EH (cell line): ENCODE measurements at places on chromosomes 13 and 19.

- DNase-seq: no peak
These were observed 1551.1 kb downstream of the EFNB2 start for GRCh38 chr13:104984296-104984818.

- no peak for DNase-seq
These were observed 36.4 kb upstream of the CALM3 start for GRCh38 chr19:46564701-46565100.

DNA sequence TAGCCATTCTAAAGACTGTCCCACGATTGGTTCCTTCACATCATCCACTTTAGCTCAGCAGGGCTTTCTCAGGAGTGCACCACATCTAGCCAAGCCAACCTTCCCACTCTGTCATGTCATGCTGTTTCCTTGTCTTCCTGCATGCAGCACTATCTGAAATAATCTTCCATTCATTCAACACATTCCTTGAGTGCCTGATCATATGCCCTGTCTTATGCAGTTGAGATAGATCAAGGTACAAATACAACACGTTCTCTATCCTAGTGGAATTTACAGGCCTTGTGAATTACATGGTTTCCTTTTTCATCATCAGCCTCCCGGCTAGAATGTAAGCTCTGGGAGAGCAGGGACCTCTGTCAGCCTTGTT lies 6.8 kb upstream of the MRPS31 start:
- peak; percentile 40 for DNase-seq

DNA sequence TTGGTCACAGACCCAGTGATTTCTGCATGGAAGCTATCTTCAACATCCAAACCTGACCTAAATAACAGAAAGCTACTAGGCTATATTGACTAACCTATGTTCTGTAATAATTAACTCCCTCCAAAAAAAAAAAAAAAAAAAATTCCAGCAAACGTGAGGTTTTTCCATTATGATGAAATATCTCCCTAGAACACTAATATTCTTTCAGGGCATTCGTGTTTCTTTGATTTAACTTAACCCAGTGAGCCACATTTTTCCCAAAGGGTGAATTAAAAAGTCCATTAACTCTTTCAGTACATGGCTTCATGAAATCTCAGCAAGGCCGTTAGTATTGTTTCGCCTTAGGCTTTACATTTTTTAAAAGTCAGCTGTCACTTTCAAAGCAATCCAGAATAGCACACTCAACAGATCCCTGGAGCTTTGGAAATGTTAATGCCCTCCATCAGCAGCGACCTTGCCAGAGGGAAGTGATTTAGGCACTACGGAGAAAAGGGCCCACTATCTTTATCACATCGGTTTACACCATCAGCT lies 175.8 kb downstream of the DCT start:
- no peak for DNase-seq

GRCh38 chr13:52852444-52852843 lies 4.0 kb upstream of the PCDH8 start:
- no peak for DNase-seq

DNA sequence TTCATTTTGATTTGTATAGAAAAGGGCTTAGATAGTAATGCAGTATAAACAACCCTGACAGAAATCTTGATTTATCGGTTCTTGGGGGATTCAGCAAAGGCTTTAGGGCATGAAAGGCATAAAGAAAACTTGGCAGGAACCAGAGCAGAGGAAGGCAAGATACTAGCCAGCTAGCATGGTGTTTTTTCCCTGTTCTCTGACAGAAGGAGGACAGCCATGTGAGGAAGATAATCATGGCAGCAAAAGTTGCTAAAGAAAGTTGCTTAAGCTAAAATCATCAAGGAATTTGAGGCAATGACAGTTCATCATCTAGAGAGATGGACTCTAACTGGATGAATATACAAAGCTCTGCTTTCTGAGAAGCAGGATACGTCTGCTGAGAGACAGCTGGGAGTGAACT lies 294.1 kb downstream of the KCNRG start:
- no peak for DNase-seq

DNA sequence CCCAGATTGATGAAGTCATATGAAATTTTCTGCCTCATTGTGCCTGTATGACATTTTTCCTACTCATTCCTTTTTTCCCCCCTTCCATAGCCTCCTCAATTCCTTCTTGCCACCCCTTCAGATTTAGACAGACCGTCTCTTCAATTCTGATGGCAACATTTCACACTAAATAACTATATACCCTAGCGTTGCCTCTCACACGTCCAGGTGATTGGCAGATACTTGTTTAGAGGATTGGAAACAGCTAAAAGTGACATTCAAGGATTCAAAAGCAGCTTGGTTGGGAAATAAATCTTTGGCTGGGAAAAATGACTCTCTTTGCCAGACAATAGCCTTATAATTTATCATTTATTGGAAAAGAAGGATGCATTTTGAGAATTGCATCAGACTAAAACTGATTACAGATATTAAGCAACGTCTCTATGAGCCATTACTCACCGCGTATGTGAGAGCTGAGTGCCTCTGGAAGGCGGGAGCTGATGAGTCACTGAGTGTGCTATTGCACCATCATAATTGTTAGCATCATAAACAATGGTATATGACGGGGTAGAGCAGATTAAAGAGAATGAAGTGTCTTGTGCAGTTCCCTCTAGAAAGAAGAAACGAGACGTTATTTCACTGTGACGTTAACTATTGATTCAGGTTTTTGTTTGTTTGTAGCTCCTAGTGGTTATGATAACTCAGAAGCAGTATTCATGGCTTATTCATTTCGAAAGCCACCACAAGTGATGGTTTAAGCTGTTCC lies 61.1 kb upstream of the FAM216B start:
- DNase-seq: peak; percentile 96

DNA sequence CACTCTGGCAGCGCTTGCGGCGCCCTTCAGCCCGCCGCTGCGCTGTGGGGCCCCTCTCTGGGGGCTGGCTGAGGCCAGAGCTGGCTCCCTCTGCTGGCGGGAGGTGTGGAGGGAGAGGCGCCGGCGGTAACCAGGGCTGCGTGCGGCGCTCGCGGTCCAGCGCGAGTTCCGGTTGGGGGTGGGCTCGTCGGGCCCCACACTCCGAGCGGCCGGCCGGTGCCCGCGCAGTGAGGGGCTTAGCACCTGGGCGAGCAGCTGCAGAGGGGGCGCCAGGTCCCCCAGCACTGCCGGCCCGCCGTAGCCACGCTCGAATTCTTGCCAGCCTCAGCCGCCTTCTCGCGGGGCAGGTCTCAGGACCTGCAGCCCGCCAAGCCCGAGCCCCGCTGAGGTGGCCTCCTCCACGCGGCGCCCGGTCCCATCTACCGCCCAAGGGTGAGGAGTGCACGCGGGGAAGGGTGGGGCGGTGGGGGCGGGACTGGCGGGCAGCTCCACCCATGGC lies 879.0 kb upstream of the SLITRK5 start:
- DNase-seq: no peak

GRCh38 chr19:16417660-16418596 lies 53.8 kb downstream of the EPS15L1 start:
- DNase-seq: peak; percentile 63

- DNase-seq: no peak
These were observed 73.8 kb downstream of the SPATA13 start for GRCh38 chr13:24234200-24234915.

DNA sequence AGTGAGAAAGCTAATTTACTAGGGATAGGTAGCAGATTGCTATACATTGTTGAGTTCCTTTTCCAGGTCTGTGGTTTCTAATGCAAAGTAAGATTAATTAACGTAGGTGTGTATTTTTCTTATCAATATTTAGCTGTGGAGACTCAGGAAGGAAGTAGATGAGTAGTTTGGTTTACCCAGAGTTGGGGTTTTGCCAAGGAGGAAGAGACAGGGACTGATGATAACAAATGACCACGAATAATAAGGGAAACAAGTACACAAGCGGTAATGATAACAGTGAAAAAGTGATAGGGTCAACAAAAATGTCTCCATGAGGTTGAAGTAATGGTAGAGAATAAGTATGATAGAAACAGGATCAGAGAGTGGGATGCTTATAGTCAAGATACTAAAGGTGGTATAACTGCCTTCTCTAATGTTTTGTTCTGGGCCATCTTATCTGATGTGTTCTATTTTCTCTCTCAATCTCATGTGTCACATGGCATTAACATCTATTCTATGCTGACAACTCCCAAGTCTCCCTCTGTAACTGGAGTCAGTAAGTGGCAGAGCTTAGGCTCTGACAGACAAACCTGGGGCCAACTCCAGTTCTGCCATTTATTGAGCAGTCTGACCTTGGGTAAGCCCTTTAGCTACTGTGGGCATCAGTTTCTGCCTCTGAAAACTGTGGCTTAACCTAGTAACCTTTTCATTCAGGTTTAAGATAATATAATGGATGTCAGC lies 8.8 kb downstream of the OBI1 start:
- no peak for DNase-seq

DNA sequence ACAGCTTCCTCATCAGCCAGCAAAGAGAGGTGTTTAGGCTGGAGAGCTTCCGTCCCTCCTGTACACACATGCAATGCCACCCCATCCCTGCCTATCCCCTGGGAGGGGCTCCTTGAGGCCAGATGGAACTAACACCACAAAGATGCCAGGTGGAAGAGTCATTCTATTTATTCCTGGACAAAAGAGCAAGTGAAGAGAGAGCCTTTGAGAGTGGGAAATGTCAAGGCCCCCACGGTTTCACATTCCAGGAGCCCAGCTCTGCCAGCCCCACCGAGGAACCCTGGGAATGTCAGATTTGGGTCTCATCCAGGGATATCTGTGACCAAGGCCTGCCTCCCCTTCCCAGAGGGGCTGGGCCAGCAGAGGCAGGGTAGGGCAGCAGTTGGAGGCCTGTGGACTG lies 30.8 kb upstream of the IGFL1 start:
- no peak for DNase-seq

- DNase-seq: peak; percentile 22
These were observed 29.5 kb upstream of the CEBPG start for GRCh38 chr19:33343859-33344572.

- DNase-seq: no peak
These were observed 200.2 kb upstream of the ZNF536 start for GRCh38 chr19:30171795-30172612.

DNA sequence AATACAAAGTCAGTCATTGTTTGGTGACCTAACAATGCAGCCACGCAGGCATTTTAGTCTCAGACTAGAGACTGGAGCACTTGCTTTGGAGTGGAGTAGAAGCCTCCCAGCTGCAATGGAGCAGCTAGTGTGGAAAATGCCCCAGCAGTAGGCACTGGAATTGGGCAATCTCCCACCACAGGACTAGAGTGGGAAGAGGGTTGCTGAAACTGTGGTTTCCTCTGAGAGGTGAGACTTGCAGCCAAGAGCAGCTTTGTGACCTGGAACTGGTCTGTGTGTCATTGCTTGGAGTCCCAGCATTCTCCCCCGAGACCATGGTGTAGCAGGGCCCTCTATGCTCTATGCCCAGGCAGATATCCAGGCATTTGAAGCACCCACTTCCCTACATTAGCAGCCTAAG lies 556.3 kb downstream of the UQCRFS1 start:
- DNase-seq: no peak

DNA sequence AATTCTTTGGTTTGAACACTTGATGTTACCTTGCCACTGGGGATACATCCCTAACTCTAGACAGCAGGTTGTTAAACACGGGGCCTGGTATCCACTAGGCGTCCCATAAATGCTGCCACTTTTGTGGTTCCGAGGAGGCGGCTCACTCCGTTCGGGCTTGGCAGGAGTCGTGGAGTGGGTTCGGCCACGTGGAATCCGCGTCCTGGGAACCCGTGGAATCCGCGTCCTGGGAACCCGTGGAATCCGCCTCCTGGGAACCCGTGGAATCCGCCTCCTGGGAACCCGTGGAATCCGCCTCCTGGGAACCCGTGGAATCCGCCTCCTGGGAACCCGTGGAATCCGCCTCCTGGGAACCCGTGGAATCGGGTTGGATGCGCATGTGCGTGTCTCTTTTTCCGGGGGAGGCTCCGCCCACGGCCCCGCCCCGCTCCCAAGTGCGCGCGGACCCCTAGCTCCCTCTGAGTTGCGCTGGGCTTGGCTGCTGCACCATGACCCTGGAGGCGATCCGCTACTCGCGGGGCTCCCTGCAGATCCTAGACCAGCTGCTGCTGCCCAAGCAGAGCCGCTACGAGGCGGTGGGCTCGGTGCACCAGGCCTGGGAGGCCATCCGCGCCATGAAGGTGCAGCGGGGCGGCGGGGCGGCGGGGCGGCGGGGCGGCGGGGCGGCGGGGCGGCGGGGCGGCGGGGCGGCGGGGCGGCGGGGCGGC lies at the start of gene MRI1:
TSS of gene MRI1 (plus strand) at position 422 of the 707 bp plus-strand sequence. CDS start at position 489, 67 bp downstream.
- DNase-seq: peak; percentile 80

- no peak for DNase-seq
These were observed 1.6 kb upstream of the APOC1 start for GRCh38 chr19:44912854-44913253.

- no peak for DNase-seq
These were observed 82.5 kb downstream of the KCTD15 start for GRCh38 chr19:33878910-33879810.

DNA sequence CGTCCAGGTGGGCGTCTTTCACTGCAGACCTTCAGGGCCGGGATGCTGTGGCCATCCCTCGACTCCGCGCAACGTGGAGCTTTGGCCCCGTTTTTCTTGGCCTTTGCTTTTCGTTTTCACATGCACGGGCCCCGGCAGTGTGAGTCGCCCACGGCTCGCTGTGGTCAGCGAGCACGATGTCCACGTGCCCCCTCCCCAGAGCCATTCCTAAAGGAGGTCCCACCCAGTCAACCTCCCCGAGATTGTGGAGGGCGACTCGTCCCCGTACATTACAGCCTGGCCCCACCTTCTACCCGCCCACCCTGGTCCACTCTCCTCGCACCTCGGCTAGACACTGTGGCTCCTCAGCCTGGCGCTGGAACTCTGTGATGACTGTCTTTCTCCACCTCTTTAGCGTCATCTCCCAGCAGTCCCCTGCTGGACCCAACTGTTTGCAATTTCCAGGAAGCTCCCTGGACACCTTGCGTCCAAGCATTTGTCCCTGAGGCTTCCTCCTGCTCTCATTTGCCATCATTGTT lies 405 bp downstream of the ZNF446 start:
- DNase-seq: peak; percentile 47

- DNase-seq: no peak
These were observed 296.7 kb downstream of the POU4F1 start for GRCh38 chr13:78306519-78307206.

DNA sequence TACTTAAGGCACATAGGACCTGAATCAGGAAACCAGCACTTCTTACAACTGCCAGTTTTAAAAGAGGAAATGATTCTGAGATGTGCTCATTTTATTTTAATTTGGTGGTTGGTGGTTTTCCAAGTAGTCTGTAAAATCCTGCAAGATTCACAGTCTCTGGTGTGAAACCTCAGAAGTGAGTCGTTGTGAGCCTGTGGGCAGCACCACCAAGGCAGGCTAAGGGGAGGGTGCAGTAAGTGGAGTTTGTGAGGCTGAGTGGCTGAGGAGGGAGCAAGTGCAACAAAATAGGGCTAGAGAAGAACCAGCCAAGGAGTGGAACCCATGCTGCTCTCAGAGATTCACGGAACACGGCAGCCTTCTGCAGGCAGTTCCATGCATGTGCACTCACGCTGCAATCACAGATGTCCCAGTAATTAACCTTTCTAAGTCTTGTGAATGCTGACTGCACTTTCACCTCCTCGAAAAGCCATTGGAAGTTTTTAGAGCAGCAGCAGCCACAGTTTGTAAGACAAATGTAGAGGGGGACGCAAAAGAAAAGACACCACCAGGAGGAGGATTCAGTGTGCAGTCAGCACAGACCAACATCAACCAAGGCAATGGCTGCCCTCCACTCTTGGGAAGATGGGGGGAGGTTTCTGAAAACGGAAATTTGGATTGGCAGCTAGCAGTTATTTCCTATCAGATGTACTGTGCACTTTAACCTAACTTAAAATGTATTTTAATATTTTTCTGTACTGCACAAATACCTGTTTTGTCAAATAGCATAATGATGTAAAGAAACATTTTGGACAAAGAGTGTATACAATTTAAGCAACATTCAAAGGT lies 44.9 kb downstream of the ESD start:
- DNase-seq: peak; percentile 75

GRCh38 chr19:35124098-35125060 lies 8.8 kb downstream of the FXYD3 start:
- peak; percentile 95 for DNase-seq
